ENCODE measurements at places on chromosomes 1 and 21. TPM values are rescaled to one million over a fixed set of nuclear protein-coding genes. Genes with fewer than 3 reads are reported as not detected.

Gene APCS
- not detected for total RNA-seq

- no peak overlapping the region for H3K27ac ChIP-seq
- H3K4me1 ChIP-seq, result peaks cover 15% of the 10 kb centered on the region
- no peaks in the 10 kb centered on the region for H3K27me3 ChIP-seq
- no peak for DNase-seq
Measured at GRCh38 chr1:28112388-28113241, 24.2 kb upstream of the EYA3 start.

DNA sequence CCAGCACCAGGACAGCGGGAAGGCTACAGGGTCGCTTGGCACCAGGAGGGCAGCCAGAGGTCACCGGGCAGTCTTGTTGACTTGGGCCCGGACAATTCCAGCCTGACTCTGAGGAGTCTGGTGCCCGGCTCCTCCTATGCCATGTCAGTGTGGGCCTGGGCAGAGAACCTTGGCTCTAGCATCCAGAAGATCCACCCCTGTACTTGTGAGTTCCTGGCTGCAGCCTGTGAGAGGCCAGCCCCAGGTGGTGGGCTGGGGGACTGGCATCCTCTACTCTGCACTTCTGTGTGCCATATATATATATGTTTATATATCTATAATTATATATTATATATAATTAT is 11.6 kb upstream of the PTPN7 start:
- H3K27me3 ChIP-seq, result no peaks in the 10 kb centered on the region
- H3K4me1 ChIP-seq, result no peaks in the 10 kb centered on the region
- H3K36me3 ChIP-seq, result no peaks in the 10 kb centered on the region
- H3K27ac ChIP-seq, result no peak overlapping the region
- DNase-seq, result no peak

- no peak overlapping the region for H3K27ac ChIP-seq
- no peaks in the 10 kb centered on the region for H3K4me1 ChIP-seq
- no peak overlapping the region for H3K4me3 ChIP-seq
- no peaks in the 10 kb centered on the region for H3K36me3 ChIP-seq
- no peak for DNase-seq
Measured at GRCh38 chr1:59707178-59707791, 107.5 kb upstream of the HOOK1 start.

Gene C8B
- not detected for total RNA-seq
